ENCODE measurements at places on chromosomes 3 and 15.

DNA sequence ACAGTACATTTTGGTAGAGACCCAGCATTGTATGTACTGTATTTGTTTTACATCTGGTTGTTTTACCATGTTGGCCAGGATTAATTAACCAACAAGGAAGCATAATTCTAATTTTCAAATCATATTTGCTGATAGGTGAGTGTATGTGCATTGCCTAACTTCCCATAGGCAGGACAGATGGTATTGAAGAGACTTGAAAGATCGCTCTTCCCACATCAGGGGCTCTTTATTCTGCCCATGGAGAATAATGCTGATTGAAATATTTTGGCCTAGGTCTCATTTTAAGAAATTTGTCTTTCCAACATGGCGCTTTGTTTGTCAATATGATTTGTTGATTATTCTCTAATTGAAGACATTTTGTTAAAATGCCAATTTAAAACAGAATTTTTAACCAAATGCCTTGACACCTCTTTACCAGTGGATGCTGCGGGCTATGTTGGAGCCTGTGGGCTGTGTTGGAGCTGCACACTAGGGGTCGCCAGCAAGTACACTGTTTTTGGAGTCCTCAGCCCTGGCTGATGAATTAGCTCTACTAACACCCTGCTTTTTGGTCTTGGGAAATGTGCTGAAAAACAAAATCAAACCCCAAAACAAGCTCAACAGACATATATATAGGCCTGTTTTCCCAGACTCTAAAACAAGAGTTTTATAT, 5.3 kb downstream of the P2RY12 start:
- DNase-seq, result peak; percentile 67

DNA sequence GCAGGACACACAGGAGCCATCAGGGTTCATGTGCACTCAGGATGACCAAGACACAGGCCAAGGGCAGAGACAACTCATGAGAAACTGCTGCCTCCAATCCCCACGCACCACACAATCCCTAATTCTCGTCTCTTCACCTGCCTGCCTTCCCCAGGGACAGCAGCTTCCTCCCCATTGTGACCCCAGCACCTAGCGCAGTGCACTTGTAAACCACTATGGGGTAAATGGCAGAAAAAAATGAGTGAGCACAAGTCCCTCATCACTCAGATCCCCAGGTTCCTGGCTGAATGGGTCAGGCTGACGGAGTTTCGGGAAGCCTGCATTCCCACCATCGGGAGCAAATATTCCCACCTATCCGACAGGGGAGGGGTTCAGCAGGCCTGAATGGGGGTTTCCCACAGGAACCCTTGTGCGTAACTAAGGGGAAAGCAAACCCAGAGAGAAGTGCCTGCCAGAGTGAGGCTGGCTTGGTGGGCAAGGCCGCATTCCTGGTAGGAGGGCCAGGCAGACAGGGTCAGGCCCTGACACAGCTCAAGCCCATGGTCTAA, 18.8 kb downstream of the PLXNB1 start:
- no peak for DNase-seq

- peak; percentile 91 for DNase-seq
These were observed 35.8 kb downstream of the CPN2 start for GRCh38 chr3:194315088-194315964.

GRCh38 chr3:149790698-149791097, 1.7 kb downstream of the ANKUB1 start:
- no peak for DNase-seq

DNA sequence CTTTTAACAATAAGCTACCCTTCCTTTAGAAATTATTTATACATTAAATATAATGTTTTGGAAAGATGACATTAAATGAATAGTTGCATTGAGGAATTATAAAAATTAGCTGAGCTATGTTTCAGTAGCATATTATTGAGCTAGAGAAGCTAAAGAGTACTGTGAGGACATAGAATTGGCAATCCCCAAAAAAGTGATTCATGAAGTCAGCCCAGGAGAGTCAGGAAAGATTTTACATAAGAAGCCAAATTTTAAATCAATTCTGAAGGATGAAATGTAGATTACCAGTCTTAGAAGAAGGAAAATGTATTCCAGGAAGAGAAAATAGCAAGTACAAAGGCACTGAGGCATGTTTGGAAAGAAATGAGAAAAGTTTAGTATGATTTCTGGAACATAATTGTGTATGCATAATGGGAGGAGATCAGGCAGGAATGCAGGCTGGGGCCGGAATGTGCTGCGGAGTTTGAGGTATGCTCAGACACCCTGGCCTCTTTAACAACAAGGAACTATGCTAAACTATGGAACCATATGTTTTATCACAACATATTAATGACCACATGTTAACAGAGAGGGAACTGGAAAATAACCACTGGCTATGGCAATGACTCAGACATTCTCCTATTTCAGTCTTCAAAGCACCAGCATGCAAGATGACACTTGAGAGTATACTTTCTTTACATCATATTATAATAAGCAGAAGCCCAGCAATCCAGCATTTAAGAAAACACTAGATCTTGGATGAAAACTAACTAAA, 103.3 kb upstream of the COL8A1 start:
- no peak for DNase-seq

DNA sequence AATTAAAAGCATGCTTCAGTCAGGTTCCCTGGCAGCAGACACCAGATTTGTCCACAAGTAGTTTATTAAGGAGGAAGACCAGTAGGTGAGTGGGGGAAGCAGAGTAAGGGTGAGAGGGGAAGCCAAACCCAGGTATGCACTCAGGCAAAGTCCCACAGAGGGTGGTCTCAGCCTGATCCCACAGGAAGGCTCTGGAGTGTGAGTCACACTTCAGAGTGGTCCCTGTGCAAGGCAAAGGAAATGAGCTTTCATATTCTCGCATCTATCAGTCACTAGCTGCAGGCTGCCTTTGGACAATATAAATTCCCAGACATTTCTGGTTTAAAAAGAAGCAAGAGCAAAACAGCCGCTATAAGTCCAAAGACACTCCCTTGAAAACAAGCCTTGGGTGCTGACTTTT, 78.5 kb downstream of the TRANK1 start:
- DNase-seq, result no peak

DNA sequence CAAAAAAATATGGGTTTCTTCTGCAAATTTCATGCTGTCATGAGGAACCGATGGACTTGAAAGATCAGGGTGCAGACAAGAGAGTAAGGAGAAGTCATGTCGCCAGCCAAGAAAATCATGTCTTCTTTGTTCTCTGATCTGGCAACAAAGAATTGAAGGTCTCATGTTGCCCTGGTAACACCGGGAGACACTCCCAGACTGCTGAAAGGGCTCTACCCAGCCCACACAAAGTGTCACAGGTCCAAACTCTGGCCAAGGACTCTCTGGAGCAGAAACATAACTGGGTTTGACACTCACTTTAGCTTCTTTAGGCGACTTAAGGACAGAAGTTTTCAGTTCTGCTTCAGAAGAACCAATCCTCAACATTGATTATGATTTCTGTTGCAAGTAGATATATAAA, 42.9 kb downstream of the SIDT1 start:
- no peak for DNase-seq

DNA sequence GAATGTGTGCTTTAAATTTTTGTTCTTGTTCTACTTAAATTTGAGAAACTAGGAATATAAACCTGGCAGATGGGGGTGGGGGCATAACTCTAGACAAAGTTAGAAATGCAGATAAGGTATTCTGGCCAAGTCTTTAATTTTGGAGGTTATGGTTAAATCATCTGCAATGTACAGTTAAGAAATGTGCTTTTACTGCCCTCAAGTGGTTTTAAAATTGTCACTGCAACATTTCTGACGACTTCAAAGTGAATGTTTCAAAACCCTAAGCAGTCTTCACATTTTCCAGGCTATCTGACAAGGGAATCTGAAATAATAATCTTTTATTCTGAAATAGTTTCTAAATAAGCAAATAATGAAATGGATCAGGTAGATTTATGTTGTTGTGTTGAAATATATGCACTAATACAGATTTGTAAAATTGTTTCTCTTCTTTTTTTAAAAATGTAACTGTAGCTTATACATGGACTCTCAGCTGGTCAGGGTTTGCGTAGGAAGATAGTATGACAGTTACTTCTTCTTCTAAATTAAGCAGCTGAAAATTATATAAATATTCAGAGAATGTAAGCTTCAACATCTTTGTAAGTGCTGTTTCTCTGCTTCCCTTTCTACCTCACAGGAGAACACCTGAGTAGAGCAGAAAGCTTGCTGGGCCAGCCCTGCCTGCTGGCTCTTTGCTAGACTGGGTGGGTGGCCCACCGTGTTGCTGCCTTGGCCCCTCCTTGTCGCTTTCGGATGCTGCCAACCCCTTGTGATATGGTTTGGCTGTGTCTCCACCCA, 45.0 kb downstream of the SUCNR1 start:
- DNase-seq, result peak; percentile 68

- DNase-seq, result no peak
These were observed 23.0 kb downstream of the CPN2 start for GRCh38 chr3:194328053-194328657.

DNA sequence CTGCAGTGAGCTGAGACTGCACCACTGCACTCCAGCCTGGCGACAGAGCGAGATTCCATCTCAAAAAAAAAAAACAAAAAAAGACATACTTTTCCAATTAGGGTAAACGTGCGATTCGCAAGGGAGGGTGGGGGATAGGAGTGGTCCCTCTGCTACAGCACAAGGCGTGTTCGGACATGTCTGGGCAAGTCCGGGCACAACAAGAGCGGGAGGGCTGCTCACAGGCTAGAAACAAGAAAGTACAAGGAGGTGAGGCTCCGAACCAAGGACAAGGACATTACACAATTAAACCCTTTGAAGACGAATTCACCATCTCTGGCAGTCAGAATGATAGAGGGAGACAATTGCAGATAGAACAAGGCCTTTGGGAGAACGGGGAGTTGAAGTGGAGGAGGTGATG, 32.2 kb upstream of the BCL2A1 start:
- DNase-seq, result no peak

DNA sequence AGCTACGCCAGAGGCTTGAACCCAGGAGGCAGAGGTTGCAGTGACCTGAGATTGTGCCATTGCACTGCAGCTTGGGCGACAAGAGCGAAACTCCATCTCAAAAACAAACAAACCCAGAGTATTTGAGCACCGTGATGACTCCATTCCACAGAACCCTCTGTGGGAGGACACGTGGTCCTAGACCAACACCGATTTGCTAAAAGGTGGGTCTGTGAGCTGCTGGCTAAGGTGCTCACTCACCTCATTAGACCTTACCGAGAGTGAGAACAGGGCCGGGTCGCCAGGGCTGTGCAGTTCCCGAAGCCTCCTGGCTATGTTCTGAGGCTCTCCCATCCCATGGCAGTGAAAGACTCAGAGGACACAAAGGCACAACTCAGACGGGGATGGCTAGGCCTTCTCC, 17.9 kb downstream of the ABHD2 start:
- no peak for DNase-seq

DNA sequence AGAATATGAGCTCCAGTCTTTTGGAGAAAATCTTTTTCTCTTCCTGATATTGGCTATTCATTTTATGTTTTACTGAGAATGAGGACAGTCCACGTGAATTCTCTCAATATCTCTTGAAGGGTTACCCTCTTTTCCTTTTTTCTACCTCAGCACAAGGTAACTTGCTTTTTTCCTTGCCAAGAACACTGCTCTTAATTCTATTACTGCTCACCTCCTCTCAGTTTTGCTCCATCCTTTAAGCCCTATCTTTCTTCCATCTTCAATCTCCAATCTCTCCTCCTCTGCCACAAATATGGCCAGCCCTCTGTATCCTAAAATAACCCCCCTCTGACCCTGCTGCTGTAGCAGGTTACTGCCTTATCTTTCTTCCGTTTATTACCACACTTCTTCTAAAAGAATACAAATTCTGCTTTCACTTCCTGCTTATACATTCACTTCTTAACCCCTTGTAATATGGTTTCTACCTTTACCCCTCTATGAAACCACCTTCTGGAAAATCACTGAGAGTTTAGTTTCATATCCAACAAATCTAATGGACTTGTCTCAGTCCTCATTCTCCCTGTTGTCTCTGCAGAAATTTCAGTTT, 89.0 kb downstream of the NFKBIZ start:
- no peak for DNase-seq

DNA sequence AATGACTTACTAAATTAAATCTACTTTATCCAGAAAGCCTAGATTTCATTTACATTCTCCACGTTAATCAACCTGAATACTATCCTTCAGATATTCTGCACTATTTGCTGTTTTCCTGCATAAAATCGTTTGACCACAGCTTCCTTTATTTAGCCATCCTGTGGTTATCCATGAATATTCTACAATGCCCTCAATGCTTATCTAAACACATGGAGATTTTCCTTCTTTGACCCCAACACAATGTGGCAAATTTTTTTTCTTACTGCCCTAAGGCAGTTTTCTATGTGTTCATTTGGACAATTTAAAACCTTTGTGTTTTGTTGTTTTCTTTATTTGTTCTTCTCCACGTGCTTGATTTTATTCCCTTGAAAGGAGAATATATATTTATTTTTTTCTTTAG, 495.5 kb upstream of the ROBO1 start:
- DNase-seq, result no peak

DNA sequence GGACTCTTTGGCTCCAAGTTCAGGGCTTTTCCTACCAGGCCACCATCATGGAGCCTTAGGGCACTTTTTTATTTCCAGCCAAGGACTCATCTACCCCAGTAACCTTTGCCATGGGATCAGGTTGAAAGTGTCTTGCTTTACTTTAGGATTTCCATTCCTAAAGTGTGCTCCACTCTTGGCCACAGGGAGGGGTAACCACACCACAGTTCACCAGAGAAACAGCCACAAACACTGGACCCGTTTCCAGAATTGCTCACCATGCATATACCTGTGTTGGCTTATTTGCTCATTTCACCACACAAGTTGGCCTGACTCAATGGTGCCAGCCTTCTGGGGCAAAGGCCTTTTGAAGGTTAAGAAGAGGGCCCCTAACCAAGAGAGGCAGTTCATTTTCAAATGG, 70.6 kb upstream of the RAD18 start:
- DNase-seq, result no peak

GRCh38 chr3:157064402-157064801, 95.5 kb downstream of the CCNL1 start:
- no peak for DNase-seq

DNA sequence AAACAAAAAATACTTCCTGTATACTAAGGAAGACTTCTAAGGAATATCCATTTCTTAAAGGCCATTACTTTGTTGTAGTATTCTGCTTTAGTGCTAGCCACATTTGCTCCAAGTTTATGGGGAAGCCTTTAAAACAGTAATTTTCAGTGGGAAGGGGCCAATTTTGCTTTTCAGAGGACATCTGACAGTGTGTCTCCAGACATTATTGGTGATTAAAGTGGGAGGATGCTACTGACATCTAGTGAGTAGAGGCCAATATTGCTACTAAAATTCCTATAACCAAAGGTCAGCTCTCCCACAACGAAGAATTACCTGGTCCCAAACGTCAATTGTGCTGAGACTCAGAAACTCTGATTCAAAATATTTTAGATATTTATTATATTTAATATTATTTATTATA, 24.8 kb downstream of the SLC28A2 start:
- DNase-seq, result peak; percentile 65

Measured in NCI-H82 (cell line).